ENCODE measurements at places on chromosomes 16 and 17. TPM values are rescaled to one million over a fixed set of nuclear protein-coding genes. Genes with fewer than 3 reads are reported as not detected.

DNA sequence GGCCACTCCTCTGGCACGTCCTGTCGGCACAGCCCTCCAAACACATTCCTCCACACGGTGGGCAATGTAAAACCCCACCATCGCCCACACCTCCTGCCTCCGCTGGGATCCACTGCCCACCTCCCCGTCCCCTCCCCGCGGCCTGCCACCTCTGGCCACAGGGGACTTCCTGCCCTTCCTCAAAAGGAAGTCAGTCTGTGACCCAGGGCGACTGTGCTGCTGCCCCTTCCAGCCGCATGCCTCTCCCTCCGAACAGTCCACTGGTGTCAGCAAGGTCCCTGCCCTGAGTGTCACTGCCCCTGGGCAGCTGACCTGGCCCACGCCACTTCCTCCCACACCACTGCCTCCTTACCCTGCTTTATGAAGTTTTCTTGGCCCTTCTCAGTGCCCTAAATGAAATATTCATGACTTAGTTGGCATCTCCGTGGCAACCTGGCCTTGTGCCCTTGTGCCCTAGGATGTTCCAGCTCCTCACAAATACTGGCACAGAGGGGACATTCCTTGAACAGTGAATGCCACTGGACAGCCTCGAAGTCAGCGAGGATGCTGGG is 2.0 kb downstream of the PLD6 start:
- no peak for DNase-seq

GRCh38 chr16:69932691-69933392 is 18.3 kb upstream of the CLEC18A start:
- DNase-seq: no peak

The ABCC12 gene
- total RNA-seq: 1.2 TPM

GRCh38 chr16:82880346-82880745 is 253.6 kb downstream of the CDH13 start:
- no peak for DNase-seq

- DNase-seq: no peak
Measured at GRCh38 chr16:9903-10665, 43.3 kb downstream of the POLR3K start.

DNA sequence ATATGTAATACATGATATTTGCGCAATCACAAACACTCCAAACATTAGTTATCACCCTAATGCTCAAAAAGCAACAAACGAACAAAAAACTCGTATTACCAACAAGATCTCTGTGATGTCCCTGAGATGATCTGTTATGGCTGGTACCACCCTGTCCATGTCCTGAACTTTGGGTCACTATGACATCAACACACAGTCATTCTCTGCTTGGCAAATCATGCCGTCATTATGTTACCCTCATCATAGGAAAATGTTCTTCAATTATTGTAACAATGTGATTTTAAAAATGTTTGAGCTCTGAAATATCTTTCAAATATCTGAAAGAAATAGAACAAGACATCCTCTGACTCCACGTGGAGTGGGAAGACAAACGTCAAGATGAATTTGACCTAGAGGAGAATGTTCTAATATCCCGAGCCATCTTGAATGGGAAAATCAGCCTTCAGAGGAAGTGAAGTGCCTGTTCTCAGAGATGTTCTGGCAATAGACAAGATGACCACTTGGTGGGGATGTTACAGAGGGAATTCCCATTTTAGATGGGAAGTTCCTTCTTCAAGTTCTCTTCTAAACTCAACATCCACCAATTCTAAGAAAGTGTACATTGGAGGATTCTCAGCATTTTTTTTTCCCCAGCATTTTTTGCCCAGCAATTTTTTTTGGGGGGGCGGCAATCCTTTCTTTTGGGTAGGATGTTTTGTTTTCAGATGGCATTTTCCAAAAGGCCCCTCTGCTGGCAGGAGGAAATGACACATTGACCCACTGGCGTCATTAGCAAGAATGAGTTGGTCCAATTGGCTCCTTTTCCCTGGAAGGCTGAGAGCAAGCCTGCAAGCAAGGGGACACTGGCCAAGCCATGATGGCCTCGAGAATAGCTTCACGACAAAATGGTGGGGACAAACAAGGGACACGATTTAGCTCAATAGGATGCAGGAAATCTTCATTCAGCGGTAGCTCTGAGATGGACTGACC is 3.7 kb upstream of the HSD17B2 start:
- DNase-seq: peak; percentile 56

The LRRC75A gene
- 2.2 TPM for total RNA-seq

- DNase-seq: peak; percentile 36
Measured at GRCh38 chr16:3485097-3485745, 10.1 kb downstream of the C16orf90 start.

The MYO15A gene
- 1.7 TPM for total RNA-seq

GRCh38 chr16:12150600-12150999 is 174.1 kb downstream of the SNX29 start:
- no peak for DNase-seq

The WFDC1 gene
- total RNA-seq: not detected

- DNase-seq: peak; percentile 91
Measured at GRCh38 chr16:30395155-30395991, at the start of gene ZNF48. TSS of gene ZNF48 (plus strand) at chr16:30395420. CDS start at chr16:30395795, 375 bp downstream.

The KRT36 gene
- not detected for total RNA-seq

The FBXW10 gene
- not detected for total RNA-seq

DNA sequence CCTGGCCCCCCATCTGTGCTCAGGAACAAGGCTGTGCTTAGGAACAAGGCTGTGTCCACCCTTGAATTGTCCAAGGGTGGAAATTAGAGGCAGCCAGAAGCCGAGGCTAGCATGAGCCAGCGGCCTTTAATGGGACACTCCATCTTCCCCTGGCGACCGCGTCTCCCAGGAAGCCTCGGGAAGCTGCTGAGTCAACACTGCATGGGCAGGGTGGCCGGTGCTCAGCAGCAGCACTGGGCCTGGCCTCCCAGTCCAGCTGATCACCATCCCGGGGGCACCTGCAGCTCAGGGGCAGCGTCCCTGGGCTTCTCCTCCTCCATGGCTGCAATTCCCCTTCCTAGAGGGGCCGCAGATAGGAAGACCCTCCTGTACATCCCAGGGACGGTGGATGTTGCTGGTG is 180.8 kb downstream of the ENGASE start:
- DNase-seq: no peak

DNA sequence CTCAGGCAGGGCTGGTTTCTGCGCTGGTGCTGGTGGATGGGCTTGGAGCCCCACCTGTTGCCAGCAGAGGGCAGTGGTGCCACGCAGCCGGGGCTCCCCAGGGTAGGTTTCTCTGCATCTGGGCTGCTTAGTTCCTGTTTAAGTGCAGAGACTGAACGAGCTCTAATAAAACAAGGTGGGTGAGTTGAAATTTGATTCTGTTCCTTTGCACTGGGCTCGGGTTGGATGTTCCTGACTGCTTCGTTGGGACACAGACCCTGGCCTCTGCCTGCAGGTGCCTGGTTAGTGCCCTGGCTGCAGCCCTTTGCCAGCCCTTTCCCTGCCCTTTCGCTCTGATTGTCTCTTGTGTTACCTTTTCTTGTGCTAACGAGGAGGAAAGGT is 30.0 kb downstream of the TBCD start:
- DNase-seq: peak; percentile 96

DNA sequence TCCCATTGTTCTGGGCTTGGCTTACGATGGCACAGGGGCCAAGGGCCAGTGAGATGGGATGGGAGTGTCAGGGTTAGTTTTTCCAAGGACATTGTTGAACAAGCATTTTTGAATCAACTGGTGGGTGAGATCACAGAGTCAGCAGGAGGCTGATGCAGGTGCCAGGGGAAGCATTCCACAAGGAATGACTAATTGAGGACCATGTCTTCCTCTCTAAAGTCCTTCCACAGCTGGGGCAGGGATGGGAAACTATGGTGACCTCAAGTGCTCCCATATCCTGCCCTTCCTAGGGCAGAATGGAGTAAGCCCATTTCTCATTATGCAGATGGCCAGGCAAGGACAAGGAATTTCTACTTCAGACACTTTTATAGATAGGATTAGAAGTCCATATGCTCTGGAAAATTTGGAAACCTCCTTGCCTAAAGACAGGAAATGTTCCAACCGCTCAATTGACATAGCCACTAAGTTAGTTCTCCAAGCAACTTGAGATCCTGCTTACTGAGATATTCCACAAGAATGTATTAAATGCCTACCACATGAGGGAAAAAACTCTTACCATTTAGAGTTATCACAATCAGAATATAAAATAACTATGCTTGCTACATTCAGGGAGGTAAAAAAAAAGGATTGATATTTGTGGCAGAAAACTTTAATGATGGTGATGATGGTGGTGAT is 21.2 kb upstream of the ENGASE start:
- no peak for DNase-seq

GRCh38 chr16:88681084-88681680 is 5.1 kb downstream of the SNAI3 start:
- peak; percentile 90 for DNase-seq

The BCKDK gene
- total RNA-seq: 108 TPM

- DNase-seq: no peak
Measured at GRCh38 chr17:2904135-2904534, 107.9 kb downstream of the RAP1GAP2 start.

DNA sequence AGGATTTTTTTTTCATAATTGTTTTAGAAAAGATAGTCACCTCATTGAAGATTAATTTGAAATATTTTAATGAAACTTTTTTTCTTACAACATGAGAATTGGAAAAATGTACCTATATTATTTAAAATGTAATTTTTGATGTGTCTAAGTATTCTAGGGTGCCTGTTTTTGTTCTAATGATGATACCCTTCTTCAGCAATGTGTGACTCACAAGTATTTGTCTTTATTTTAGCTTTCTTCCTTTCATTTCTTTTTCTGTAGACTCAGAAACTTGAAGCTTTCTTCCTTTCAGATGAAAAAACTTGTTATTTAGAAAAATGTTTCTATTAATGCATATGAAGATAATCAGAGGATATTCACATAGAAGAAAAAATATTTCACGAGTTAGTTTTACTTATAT is 231.8 kb downstream of the BCAS3 start:
- DNase-seq: no peak

DNA sequence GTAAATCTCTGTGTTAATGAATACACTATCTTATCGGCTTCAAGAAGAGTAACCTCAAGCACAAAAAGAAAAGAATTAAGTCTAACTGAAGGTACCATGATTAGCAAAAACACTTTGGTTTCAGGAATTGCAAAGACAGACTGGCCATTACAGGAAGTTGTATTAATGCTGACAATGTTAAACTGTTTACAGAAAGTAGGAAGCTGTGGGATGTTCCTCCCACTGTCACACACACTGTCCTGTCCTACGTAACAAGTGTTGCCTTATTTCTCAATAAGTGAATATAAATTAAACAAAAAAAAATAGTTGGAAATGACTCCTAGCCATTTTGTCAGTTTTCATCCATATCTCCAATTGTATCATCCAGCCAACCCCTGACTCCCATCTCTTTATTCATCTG is 8.6 kb downstream of the GNA13 start:
- no peak for DNase-seq

GRCh38 chr17:2995377-2995776 is 68.0 kb downstream of the OR1D5 start:
- peak; percentile 44 for DNase-seq

The PRRT2 gene
- total RNA-seq: 8.2 TPM

- peak; percentile 99 for DNase-seq
Measured at GRCh38 chr17:19762515-19762961, 14.4 kb upstream of the ALDH3A1 start.

Measured in endodermal cell (in vitro differentiated cells).